CD4-positive, alpha-beta T cell treated with Interleukin-12 subunit alpha and Interleukin-12 subunit beta, for 1 hour (primary cell): ENCODE measurements at places on chromosomes 2 and 18.

GRCh38 chr2:192390401-192390800, 195.7 kb upstream of the TMEFF2 start:
- DNase-seq: no peak

GRCh38 chr18:24341361-24341760, 56.3 kb downstream of the OSBPL1A start:
- no peak for DNase-seq

DNA sequence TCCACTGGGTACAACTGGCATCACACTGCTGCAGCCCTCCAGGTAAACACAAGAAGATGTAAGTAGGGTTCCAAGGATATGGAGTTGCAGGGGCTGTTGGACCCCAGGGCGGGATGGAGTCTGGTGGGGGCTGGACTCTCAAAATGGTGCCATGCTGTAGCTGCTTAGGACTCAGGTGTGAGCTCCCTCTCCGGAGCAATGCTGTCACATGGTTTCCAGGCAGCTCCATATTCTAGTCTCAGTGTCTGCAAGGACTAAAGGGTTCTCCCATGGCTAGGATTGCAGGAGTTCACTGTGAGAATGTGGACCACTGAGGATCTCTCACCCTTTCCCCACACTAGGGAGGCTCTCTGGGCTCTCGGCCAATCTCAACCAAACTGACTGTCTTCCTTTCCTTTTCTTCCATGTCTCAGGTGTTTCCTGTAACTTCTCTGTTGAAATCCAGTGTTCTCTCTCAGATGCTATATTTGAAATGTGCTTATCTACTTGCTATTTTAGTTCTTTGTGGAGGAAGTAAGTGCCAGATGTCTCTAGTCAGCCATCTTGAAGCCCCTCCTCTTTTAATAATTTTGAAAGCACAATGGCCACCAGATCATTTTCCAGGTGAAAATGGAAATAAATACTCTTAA, 57.6 kb downstream of the CCNT2 start:
- no peak for DNase-seq

DNA sequence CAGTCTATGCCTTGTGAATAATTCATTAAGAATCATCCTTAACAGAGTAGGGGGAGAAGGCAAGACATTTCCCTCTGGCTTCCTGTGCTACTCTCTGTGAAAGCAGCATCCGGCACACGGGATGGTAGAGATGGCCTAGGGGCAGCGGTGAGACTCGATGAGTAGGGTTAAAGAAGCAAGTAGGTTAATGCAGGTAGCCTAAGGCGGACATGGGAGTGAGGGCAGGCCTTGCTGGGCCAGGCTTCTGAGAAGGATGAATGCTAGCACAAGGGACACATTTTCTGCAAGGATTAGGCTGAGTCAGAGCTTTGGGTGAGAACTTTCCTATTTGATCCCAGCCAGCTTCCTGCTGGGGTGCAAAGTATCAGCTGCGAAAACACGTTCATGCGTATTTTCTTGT, 80.8 kb downstream of the NXPH2 start:
- no peak for DNase-seq

DNA sequence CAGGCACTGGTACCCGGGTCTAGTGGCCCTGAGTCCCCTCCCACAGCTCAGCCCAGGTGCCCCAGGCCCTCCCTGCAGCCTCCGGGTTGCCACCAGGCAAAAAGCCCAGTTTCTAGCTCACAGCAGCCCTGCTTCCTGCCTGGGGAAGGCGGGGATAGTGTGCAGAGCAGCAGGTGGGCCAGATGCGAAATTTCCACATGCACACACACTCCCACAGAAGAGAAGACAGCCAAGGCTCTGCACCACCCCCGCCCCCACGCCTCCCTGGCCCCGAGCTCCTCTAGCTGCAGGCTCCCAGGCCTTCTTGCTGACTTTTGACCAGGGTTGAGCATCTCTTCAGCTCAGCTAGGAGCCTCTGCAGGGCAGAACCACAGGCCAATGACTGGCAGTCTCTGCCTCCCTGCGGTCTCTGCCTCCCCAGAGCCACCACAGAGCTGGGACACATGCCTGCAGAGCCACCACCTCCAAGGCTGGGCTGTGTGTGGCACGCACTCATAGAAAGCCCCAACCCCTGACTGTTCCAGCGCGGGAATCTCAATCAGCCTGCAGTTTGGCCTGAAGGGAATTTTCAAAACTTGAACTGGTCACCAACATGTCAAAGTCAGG, 7.2 kb downstream of the SLC66A2 start:
- DNase-seq: peak; percentile 24
